Fibroblast of villous mesenchyme (primary cell): ENCODE measurements at places on chromosomes 6 and 20. TPM values are rescaled to one million over a fixed set of nuclear protein-coding genes. Genes with fewer than 3 reads are reported as not detected.

GRCh38 chr6:124054034-124054433 lies 250.4 kb downstream of the NKAIN2 start:
- no peak for DNase-seq

DNA sequence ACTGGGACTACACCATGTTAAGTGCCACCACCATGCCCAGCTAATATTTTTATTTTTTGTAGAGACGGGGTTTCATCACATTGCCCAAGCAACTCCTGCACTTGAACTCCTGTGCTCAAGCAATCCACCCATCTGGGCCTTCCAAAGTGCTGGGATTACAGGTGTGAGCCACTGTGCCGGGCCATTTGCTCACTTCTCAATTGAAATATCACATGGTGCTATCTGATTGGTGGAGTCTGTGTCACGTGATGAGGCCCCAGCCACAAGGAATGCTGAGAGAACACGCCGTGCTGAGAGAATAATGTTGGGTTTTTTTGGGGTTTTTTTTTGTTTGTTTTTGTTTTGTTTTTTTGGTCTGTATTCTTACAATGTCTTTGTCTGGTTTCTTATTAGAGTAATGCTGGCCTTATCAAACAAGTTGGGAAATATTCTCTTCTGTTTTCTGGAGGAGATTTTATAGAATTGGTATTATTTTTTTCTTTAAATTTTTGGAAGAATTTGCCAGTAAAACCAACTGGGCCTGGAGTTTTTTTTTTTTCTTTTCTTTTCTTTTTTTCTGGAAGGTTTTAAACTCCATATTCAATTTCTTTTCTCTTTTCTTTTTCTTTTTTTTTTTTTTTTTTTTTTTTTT lies 183.2 kb upstream of the KCNG1 start:
- DNase-seq: no peak

DNA sequence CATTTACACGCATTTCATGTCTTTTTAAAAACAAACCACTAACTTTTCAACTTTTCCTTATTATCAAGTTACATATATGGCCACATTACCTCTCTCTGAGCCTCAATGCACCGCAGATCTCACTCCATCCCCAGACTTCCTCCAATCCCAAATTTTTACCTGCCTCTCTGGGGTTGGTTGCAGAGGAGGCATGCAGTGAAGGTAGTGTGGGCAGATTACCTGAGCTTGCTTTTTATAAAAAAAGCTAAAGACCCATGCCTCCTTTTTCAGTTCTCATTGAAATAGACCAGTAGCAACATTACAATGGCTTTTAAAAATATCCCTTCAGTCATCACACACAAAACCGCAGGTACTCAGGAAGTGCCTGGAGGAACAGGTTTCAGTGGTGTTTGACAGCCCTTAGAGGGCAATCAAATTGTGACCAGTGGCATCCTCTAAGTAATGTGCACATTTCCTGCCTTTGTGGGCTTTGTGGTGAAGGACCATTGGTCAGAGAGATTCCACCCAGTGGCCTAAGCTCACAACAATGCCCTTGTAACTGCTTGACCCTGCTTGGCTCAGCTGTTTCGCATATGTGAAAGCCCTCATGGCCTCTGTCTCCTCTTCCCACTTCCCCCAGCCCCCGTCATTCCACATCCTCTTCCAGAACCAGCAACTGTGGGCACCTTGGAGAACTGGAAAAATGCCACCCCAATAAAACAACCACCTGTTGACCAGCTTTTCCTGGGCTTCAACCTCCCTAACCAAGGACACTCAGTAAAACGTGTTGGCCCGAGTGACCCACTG lies 30.2 kb upstream of the IL17A start:
- no peak for DNase-seq

DNA sequence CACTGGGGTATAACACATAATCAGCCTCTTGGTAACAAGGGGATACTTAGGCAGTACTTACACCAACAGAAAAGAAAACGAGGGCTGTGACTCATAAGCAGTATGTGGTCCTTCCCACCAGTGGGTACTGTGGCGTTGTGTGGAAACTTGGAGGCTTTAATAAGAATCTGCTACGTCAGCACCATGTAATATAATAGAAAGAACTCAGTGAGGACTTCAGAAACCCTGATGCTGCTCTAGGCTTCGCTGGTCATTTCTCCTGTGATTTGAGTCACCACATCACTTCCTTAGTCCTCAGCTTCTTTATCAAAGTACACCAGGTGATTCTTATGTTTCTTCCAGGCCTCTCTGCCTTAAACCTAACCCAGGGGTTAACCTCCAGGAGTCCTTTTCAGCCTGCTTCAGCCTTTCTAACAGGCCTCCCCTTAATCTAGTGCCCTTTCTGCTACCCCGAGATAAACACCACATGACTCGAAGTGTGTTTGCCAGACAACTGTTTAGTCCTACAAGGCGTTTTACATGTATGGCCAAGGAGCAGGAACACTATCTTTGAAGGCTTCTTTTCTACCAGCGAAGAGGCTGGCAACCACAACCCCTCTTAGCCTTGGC lies 68.5 kb downstream of the FYN start:
- peak; percentile 95 for DNase-seq

The SYNDIG1 gene
- total RNA-seq: under 0.01 TPM in 1 of 2 replicates, not detected in the other

The ADGRF4 gene
- 0.32 and 0.43 TPM in 2 replicates for total RNA-seq

The TBXT gene
- total RNA-seq: not detected in 2 replicates

The HECA gene
- 16.8 and 22.9 TPM in 2 replicates for total RNA-seq
